Endothelial cell of umbilical vein (primary cell): ENCODE measurements at places on chromosomes 4 and X. TPM values are rescaled to one million over a fixed set of nuclear protein-coding genes. Genes with fewer than 3 reads are reported as not detected.

Gene PRR32
- total RNA-seq, result not detected in 2 replicates

Gene CCDC120
- 5.7 and 6.4 TPM in 2 replicates for total RNA-seq

Gene GAGE12E
- total RNA-seq, result not detected in 2 replicates

Gene PRAF2
- 41.6 and 45.4 TPM in 2 replicates for total RNA-seq

Gene GJB1
- total RNA-seq, result not detected in 2 replicates

Gene SPARCL1
- not detected in 2 replicates for total RNA-seq

Gene XAGE1A
- total RNA-seq, result not detected in 2 replicates

Gene MAPK10
- total RNA-seq, result 0.37 TPM in 1 of 2 replicates, not detected in the other

Gene ELOVL6
- total RNA-seq, result 21.7 and 26.1 TPM in 2 replicates

Gene HS6ST2
- 0.49 and 0.55 TPM in 2 replicates for total RNA-seq

Gene GUF1
- total RNA-seq, result 19.9 and 20.2 TPM in 2 replicates

Gene SUPT20HL1
- not detected in 2 replicates for total RNA-seq
